Glomerular endothelial cell (primary cell): ENCODE measurements at places on chromosomes 7 and 10. TPM values are rescaled to one million over a fixed set of nuclear protein-coding genes. Genes with fewer than 3 reads are reported as not detected.

The ANKRD22 gene
- not detected in 2 replicates for total RNA-seq

The GOLGA7B gene
- total RNA-seq, result not detected in 2 replicates

The LIPN gene
- total RNA-seq, result not detected in 2 replicates

The SEM1 gene
- total RNA-seq, result 25.6 and 34.8 TPM in 2 replicates

The FOXI2 gene
- total RNA-seq, result not detected in 2 replicates

The GET4 gene
- 35.7 and 41.9 TPM in 2 replicates for total RNA-seq

The OR2AE1 gene
- total RNA-seq, result not detected in 2 replicates

The MYH16 gene
- total RNA-seq, result 0.12 and 1.3 TPM in 2 replicates

The CALHM3 gene
- total RNA-seq, result not detected in 2 replicates

The CRYGN gene
- not detected in 2 replicates for total RNA-seq

The WAPL gene
- total RNA-seq, result 22.2 and 29.1 TPM in 2 replicates

The C10orf143 gene
- 0.10 TPM in 1 of 2 replicates, not detected in the other for total RNA-seq

The BHLHA15 gene
- total RNA-seq, result 0.53 and 0.68 TPM in 2 replicates

The TAS2R39 gene
- total RNA-seq, result not detected in 2 replicates

The BMS1 gene
- total RNA-seq, result 19.0 and 20.5 TPM in 2 replicates

The ABCB1 gene
- total RNA-seq, result 1.3 and 3.7 TPM in 2 replicates

The OR2F1 gene
- total RNA-seq, result not detected in 2 replicates

The UNCX gene
- not detected in 2 replicates for total RNA-seq

The KCNH2 gene
- total RNA-seq, result 0.87 TPM in 1 of 2 replicates, not detected in the other

The LYZL1 gene
- total RNA-seq, result not detected in 2 replicates

The CYP2W1 gene
- not detected in 2 replicates for total RNA-seq

The MSMB gene
- total RNA-seq, result not detected in 2 replicates

The SLC26A3 gene
- total RNA-seq, result not detected in 2 replicates

The PDE1C gene
- 1.9 and 2.6 TPM in 2 replicates for total RNA-seq

The CNPY1 gene
- total RNA-seq, result not detected in 2 replicates

The TRUB1 gene
- total RNA-seq, result 16.7 and 32.3 TPM in 2 replicates

The POU6F2 gene
- not detected in 2 replicates for total RNA-seq

The KNDC1 gene
- not detected in 2 replicates for total RNA-seq

The BBIP1 gene
- total RNA-seq, result 14.4 and 25.7 TPM in 2 replicates

The CPN1 gene
- not detected in 2 replicates for total RNA-seq

The PRKCQ gene
- 1.8 and 1.9 TPM in 2 replicates for total RNA-seq

The MINPP1 gene
- total RNA-seq, result 34.7 and 39.6 TPM in 2 replicates

The ITGA8 gene
- 2.1 and 9.5 TPM in 2 replicates for total RNA-seq

The CCNY gene
- total RNA-seq, result 59.1 and 73.6 TPM in 2 replicates

The ANKRD7 gene
- not detected in 2 replicates for total RNA-seq

The NXPH1 gene
- total RNA-seq, result not detected in 2 replicates

The PNLIP gene
- total RNA-seq, result not detected in 2 replicates

The ZNF503 gene
- total RNA-seq, result 12.4 and 14.8 TPM in 2 replicates

The CYP2E1 gene
- total RNA-seq, result 0.64 TPM in 1 of 2 replicates, not detected in the other

The CCDC3 gene
- 1.2 and 1.8 TPM in 2 replicates for total RNA-seq

The GDF2 gene
- not detected in 2 replicates for total RNA-seq

The SND1 gene
- total RNA-seq, result 185 and 193 TPM in 2 replicates

The DNAH11 gene
- total RNA-seq, result under 0.01 and 3.4 TPM in 2 replicates

The AKR1C8 gene
- total RNA-seq, result not detected in 2 replicates

The ACBD7 gene
- total RNA-seq, result 1.4 TPM in 1 of 2 replicates, not detected in the other

The ACSL5 gene
- 22.5 and 24.7 TPM in 2 replicates for total RNA-seq

The DPP6 gene
- total RNA-seq, result not detected in 2 replicates

The ASIC3 gene
- 0.15 and 1.6 TPM in 2 replicates for total RNA-seq

The EPHA1 gene
- not detected in 2 replicates for total RNA-seq

The SLC13A1 gene
- total RNA-seq, result not detected in 2 replicates

The SLC18A3 gene
- total RNA-seq, result not detected in 2 replicates

The CPA2 gene
- not detected in 2 replicates for total RNA-seq

The PLEKHS1 gene
- not detected in 2 replicates for total RNA-seq

The GPR26 gene
- not detected in 2 replicates for total RNA-seq
